ENCODE measurements at places on chromosomes 2 and 18.

DNA sequence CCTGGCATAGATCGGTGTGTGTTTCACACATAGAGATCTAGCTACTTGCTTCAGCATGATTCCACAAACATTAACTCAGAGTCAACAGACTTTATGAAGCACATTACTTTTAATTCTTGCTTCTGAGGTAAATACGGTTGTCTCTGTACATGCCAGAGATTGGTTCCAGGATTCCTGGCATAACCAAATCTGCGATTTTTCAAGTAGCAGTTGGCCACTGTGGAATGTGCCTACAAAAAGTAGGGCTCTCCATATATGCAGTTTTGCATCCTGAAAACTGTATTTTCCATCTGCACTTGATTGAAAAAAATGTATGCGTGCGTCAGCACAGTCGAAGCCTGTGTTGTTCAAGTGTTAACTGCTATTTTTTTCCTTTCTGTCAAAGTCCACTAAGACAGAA lies 85.0 kb downstream of the ZAP70 start:
- no peak for DNase-seq

DNA sequence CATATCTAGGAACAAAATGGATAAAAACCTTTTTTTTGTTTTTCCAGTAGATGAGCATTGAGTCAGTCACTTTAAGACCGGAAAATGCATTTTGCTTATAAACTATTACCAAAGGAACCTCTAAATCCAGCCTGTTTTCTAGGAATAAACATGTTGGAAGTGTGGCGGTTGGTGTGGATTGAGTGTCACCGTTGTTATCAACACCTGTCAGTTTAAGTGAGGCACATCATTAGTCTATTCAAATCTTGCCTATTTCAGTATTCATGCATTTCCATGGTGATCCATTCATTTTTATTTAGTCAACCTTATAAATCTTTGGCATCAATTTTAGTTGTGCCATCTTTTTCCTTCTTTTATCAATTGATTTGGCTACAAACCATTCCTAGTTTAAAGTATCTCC lies 3.3 kb downstream of the KLHL29 start:
- DNase-seq, result no peak

DNA sequence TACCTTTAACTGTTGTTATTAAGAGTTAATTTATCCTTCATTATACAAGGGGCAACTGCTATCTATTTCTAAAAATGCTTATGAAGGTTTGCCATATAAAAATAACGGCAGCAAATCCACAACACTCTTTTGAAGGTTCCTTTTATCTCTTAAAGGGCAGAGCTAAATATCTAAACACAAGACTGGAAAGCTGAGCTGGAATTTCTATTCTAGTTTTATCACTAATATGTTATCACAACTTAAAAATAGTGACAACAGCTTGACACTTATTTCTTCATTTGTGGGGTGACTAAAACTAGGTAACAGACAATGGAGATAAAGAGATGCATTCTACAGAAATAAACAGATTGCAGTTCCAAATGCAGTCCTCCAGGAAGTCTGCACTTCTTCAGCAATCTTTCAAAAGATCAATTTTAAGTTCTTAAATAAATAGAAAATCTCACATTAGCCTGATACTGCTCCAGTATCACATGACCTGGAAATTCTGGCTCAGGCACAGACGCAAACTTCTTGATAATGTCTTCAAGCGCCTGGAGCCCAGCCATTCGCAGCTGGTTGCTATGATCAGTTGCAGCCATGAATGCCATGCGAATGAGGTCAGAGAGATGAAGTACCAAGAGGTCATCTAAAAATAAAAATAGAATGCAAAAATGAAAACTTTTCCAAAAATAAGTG lies 54.0 kb upstream of the STRN start:
- no peak for DNase-seq

- DNase-seq, result no peak
Observed at GRCh38 chr18:58514773-58515172, 114.1 kb downstream of the ALPK2 start.

- no peak for DNase-seq
Observed at GRCh38 chr2:202109737-202110184, 36.7 kb downstream of the KIAA2012 start.

All from CD4-positive, alpha-beta T cell treated with Interleukin-4 for 1 hour (primary cell).